Left kidney (tissue), 8 donors: ENCODE measurements at places on chromosomes 2 and 18.

DNA sequence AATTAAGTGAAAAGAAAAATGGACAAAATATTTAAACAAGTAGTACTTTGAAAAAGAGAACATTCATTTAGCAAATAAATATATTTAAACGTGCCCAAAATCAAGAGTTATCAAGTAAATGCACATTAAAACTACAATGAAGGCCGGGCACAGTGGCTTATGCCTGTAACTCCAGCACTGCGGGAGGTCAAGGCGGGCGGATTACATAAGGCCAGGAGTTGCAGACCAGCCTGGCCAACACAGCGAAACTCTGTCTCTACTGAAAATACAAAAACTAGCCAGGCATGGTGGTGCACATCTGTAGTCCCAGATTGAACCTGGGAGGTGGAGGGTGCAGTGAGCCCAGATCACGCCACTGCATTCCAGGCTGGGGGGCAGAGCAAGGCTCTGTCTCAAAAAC lies 9.8 kb downstream of the STAM2 start:
- no peak for DNase-seq

GRCh38 chr2:48738806-48739205 lies 16.7 kb downstream of the LHCGR start:
- DNase-seq: no peak

DNA sequence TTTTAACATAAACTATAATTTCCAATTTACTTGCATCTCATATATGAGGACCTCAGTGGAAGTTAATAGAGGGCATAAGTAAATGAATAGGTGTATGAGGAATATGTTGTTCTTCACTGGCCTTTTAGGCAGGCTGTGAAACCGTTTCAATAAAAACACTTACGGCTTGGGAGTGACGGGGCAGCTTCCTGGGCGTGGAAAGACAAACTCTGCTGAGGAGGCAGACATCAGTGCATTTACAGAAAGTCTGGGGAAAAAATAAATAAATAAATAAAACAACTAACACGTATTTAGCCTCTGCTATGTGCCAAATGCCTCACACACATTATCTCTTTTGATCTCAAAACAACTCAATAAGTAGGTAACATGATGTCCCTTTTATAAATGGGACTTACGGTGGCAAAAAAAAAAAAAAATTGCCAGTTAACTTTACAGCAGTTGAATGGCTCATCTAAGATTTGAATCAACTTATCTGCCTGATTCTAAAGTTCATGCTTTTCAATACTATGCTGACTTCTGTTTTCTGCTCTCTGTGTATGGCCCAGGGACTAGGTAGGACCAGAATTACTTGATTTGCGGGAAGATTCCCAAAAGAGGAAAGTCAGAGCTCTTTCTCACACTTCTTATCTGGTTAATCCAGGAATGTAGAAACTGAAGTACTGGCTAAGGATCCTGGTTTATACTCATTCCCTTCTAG lies 77.5 kb upstream of the LRATD1 start:
- DNase-seq: no peak

GRCh38 chr2:224893848-224894247 lies 148.4 kb downstream of the DOCK10 start:
- DNase-seq: no peak

DNA sequence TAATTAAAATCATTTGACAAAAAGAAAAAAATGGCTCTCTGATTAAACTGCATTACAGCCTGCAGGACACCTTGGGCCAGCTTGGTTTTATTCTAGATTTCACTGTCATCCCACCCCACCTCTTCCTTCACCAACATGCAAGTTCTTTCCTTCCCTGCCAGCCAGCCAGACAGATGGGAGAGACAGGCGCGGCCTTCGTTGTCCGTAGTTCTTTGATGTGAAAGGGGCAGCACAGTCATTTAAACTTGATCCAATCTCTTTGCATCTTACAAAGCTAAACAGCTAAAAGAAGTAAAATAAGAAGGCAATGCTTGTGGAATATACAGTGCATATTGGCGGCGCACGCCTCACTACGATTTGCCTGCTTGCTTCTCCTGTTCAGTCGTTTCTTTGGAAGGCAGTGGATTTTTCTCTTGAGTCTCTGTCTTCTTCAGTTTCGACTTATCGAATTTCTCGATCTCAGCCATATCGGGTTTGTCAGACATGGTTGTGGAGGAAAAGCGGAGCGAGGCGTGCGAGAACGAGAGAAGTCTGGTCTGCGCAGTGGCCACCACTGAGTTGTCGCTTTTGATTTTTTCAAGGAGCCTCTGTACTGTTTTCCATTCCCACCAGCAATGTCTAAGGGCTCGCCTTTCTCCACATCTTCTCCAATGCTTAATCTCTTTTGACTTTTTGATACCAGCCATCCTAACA lies 22.4 kb downstream of the COLEC11 start:
- DNase-seq: no peak

- no peak for DNase-seq
These were observed 1768.4 kb upstream of the PIK3C3 start for GRCh38 chr18:40186677-40187076.

GRCh38 chr2:117086174-117086942 lies 728.1 kb upstream of the DDX18 start:
- no peak for DNase-seq

DNA sequence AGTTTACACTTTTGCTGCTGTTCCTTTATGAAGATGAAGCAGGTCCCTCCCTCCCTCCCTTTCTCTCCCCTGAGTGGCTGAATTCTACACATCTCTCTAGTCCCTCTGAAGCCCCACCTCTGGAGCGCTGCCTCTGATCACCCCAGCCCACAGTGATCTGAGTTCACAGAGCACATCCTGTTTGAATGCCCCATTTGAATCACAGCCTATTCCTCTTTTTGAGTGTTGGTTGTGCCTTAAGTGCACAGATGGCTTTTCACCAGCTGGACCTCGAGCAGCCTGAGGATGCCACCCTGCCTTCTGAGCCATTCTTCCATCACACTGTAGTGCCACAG lies 87.1 kb downstream of the ITGB1BP1 start:
- no peak for DNase-seq

GRCh38 chr2:128748835-128749605 lies 430.4 kb upstream of the HS6ST1 start:
- no peak for DNase-seq

- no peak for DNase-seq
These were observed 15.5 kb downstream of the CYP1B1 start for GRCh38 chr2:38060236-38061018.

DNA sequence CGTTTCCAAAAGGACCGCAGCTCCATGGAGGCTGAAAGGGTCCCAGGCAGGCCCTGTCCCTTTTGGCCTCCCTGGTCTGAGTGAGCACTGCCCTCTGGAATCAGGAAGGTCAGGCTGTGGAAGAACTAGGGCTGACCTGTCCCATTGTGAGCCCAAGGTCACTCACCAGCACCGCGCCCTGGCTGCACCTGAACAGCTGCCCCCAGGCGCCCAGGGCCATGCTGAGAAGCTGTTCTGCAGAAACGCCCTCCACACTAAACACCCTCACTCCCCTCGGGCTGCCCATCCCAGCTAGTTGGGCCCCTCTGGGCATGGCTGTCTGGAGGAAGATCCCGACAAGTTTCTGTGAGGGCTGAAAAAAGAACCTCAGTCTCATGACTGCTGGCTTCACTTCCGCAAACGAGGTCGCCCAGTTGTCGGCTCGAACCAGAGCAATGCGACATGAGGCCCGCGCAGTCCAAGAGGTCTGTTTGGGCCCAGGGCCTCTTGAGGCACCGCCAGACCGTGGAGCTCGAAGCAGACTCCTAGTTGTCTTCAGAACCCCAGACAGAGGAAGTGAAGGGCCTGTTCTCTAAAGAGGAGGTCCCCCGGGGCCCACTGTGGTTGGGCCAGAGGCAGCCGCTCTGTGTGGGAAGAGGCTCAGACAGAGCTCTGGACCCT lies 64.4 kb downstream of the INPP5D start:
- DNase-seq: no peak

DNA sequence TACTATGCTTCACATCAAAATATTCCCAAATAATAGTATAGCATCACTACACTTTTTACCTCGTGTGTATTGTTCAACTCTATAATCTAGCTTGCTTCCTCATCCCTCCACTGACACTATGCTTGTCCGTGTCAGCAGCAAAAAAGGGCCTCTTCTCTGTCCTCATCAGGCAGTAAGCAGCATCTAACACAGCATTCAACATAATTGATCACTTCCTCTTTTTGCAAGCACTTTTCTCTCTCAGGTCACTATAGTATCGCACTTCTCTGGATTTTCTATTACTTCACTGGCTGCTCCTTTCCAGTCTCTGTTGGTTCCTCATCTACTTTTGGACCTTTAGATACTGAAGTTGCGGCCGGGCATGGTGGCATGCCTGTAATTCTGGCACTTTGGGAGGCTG lies 64.9 kb upstream of the ZSWIM2 start:
- no peak for DNase-seq

- DNase-seq: no peak
These were observed 242.1 kb upstream of the RND3 start for GRCh38 chr2:150729495-150729955.

DNA sequence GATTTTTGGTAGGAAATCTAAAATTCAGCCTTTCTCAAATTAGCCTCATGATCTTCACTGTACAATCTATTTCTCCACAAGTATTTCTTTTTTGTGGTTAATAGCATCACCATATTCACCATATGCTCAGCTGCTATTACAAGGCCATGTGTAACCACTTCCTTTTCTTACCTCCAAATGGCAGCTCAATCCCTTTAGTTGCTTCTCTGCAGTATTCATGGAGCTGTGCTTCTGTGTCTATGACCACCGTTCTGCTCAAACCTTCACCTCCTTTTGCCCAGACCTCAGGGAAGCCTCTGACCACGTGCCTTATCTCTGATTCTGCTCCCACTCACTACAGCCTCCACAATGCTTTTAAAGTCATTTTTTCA lies 126.7 kb upstream of the TMEM200C start:
- DNase-seq: no peak

DNA sequence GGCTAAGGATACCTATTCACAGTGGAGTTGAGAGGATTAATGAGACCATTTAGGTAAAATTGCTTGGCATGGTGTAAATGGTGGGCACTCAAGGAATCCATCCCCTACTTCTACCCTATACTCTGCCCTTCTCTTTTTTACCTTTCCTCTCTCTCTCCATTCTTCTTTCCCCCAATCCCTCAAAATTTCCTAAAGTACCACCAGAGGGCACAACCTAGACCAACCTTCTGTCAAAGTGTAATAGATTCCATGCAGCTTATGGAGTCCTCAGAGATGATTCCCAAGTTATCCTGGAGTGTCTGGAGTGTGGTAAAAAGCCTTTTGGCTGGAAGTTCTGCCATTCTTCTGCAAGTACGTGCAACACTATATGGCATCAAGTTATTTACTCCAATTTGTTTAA lies 33.0 kb upstream of the CCDC195 start:
- no peak for DNase-seq

DNA sequence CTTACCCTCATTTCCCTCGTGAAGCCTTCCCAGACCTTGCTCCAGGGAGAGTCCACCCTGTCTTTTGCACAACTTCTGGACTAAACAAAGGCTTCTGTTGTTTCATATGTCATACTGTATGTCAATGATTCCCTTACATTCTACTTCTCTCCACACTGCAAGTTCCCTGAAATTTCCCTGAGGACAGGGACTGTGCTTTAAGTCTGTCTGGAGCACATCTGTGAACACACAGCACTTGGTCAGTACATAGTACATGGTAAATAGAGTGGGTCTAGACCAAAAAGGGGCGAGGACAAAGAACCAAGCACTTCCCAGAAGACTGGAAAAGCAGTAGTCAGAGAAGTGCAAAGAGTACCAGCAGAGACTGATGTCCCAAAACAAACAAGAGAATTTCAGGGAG lies 23.7 kb upstream of the IMPA2 start:
- DNase-seq: no peak

- DNase-seq: no peak
These were observed 61.3 kb downstream of the MGAT4A start for GRCh38 chr2:98669675-98670074.

- no peak for DNase-seq
These were observed 65.4 kb upstream of the DSG1 start for GRCh38 chr18:31252522-31252921.

DNA sequence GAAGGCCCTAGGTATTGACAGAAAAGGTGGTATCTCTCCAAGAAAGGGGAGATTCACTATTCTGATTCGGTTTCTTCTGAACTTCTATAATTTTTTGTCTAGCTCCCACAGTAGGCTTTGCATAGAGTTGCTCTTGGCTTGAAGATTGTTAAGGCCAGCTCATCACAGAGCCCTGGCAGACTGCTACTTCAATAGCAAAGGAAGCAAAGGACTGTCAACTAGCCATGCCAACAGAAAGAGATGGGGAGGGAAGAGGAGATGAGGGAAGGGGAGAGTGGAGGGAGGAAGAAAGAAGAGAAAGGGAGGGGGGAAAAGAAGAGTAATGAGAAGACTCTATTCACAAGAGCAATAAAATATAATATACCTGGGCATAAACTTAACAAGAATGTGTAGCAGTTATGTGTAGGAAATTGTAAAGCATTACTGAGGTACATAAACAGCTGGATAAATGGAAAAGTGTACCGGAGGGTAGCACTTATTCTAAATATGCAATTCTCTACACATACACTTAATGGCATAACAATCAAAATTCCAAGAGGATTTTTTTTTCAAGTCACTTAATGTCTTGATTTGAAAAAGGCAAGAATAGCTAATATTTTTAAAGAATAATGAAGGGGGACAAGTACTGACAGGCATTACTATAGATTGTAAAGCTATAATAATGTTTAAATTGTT lies 102.5 kb downstream of the LOXHD1 start:
- DNase-seq: no peak

DNA sequence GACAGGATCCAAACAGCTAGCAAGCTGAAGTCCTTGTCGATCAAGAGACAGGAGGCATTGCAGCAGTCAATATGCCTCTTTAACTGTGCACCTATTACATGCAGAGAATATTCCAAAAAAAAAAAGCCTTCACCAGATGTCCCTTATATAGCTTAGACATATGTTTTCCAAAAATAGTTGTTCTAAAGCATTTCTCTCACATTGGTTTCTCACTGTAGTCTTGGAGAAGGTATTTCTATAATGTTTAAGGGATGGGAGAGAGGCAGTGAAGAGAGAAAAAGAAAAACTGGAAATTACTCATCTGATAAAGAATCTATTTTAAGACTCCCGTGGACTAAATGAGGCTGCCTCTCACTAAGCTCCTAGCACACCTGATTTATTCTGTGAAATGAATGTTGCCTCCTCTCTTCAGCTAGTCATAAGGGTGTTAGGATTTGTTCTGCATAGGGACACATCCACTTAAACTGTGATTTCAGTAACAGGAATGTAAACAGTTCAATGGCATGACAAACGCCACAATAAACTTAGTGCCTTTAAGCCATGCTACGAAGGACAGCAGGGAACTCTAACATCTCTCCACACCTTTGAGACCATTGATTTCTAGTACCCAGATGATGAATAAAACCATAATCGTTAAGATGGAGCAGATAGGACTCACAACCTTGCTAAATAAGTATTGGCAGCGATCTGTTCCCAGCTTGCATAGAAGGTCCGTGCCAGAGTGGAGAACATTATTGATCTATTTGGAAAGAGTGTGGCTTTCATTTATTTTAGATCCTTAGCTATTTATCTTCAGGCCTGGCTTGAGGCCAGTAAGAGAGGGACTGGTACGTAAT lies 98.6 kb upstream of the NCK2 start:
- no peak for DNase-seq

DNA sequence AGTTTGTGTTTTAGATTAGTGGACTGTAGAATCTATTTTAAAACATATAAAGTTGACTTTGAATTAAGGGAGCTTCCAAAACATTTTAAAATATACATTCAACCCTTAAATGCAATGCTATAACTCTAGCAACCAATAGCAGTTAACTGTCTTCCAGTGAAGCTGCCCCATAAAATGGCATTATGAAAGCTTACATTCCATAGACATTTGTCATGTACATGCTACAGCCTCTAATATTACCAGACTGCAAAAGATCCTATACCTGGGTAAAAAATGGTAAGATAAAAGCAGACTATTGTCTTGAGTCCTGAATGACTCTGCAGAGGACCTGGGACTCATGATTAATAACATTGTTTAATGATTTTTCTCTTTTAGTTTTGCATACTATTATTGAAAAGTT lies 489.4 kb downstream of the LRP1B start:
- DNase-seq: no peak
